ENCODE measurements at places on chromosomes 16 and 17.

DNA sequence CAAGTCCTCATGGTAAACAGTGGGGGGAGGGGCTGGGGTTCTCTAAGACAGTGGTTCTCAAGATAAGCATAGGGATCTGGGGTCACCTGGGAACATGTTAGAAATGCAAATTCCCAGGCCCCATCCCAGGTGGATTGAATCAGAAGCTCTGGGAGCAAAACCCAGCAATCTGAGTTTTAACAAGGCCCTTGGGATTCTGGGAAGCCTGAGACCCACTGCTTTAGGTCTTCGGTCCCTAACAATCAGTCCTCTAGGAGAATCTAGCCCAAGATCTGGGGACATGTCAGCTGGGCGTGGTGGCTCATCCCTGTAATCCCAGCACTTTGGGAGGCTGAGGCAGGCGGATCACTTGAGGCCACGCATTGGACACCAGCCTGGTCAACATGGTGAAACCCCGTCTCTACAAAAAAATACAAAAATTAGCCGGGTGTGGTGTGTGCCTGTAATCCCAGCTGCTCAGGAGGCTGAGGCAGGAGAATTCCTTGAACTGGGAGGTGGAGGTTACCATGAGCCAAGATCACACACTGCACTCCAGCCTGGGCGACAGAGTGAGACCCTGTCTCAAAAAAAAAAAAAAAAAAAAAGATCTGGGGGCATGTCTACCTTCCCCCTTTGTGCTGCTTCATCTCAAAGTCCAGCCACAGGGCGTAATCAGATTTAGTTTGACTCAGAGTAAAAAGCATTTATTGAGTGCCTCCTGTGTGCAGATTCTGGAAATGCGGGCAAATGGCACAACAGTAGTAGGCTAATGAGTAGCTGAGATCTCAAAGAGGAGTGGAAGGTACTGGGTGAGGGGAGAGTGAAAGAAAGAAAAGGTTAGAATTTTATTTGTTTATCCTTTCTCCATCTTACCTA lies 8.8 kb upstream of the NR1D1 start:
- no peak for DNase-seq

DNA sequence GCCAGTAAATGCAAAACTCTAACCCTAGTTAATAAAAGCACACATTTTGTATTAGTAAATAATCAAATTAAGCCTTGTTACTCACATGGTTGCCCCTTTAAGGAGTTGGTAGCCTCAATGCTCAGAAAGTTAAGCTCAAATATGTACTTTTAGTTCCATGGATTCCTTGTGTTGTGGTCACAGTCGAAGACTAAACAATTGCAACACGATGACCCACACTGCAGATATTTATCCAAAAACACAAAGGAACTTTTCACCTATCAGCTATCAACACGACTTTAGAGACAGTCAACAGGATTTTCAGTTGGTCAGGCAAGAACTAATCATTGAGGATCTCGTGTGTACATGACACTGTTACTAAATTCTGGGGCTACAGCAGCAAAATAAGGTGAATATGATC lies 47.4 kb upstream of the NUDT7 start:
- no peak for DNase-seq

GRCh38 chr17:18158022-18158600 lies 25.5 kb upstream of the ALKBH5 start:
- peak; percentile 83 for DNase-seq

- no peak for DNase-seq
These were observed 76.6 kb downstream of the PLCG2 start for GRCh38 chr16:81855552-81856153.

GRCh38 chr17:29524692-29525091 lies 42.1 kb downstream of the ABHD15 start:
- no peak for DNase-seq

DNA sequence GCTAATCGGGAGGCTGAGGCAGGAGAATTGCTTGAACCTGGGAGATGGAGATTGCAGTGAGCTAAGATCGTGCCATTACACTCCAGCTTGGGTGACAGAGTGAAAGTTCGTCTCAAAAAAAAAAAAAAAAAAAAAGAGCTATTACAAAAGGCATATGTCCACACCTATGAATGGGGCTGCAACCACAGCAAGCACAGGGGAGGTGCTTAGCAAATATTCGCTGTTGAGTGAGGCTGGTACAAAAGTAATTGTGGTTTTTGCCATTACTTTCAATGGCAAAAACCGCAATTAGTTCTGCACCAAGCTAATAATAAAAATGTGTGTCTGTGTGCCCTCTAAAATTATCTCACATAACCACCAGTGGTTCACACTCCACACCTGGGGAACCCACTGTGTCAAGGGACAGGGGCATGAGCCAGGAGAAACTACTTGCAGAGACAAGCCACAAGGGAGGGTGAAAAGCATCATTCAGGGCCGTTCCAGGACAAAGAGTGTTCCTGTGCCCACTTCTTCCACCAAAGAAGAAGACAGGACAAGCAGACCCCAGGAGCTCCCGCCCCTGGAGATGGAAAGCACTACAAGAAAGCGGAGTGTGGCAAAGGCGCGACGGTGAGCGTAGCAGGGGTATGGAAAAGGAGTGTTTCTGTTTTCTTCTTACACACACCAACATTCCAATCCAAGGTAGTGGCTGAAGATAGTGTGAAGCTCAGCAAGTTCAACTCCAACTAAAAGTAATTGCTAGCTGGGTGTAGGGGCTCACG lies 84.4 kb upstream of the CNEP1R1 start:
- DNase-seq: no peak

- DNase-seq: no peak
These were observed 59.8 kb upstream of the SMIM36 start for GRCh38 chr17:55571095-55571494.
